ENCODE measurements at places on chromosomes 3 and 15. TPM values are rescaled to one million over a fixed set of nuclear protein-coding genes. Genes with fewer than 3 reads are reported as not detected.

The A4GNT gene
- 1.00 TPM for polyA plus RNA-seq

The RTP1 gene
- polyA plus RNA-seq: not detected

The PCOLCE2 gene
- polyA plus RNA-seq: 6.5 TPM

The TRIM42 gene
- not detected for polyA plus RNA-seq

The GLDN gene
- polyA plus RNA-seq: 0.29 TPM

The FBXL22 gene
- polyA plus RNA-seq: 1.4 TPM

The CP gene
- polyA plus RNA-seq: 0.45 TPM

The MUC20 gene
- polyA plus RNA-seq: 16.3 TPM

The PLSCR2 gene
- 1.6 TPM for polyA plus RNA-seq

DNA sequence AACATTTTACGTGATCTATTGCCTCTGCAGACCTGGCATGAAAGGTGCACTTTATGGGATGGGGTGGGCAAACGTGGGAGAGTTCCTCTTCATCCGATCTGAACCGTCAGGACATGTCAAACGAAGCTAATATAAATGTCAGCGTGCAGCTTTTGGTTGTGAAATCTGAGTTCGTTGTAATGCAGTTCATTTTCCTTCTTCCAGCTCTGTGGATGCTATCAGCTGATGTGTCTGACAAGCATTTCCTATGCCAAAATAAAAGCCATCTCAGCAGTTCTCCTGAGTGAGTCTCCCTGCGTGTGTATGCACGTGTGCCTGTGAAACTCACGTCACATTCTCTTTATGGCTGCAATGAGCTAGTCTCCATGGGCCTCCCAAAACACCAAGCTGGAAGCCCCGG is 512.3 kb downstream of the MCTP2 start:
- DNase-seq: no peak

DNA sequence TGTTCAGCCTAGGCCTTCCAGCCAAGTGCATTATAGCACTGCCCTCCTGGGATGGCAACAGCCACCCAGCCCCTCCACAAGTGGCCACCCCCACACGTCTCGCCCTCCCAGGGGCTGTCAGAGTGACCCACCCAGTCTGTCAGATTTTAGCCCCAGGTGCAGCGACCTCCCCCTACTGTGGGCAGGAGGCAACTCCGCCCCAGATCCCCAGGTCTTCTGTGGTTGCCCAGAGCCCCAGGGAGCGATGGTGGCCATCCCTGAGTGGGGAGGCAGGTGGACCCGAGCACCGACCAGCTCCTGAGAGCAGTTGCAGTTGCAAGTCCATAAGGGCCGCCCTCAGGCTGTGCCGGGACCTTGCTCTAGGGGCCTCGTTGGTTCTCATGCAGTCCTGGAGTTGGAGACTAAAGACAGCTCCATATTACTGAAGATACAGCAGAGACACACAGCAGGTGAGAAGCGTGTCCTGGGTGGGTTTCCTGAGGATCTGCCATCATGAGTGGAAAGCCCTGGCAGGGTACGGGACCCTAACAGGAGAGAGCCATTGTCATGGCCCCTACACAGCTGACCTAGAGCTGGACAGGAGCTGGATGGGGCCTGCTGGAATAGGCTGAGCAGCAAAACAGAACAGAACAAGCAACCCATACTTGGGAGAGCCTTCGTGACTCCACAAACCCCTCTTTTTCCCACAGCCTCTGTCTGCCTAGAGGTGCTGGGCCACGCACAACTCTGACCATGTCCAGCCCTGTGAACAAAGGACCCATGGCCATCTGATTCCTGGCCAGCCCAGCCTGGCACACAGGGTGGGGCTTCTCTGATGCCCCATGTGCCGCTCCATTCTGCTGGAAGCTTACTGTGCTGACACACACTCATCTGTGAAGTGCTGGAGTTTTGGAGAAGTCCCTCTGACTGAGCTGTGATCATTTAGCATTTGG is 110.3 kb upstream of the ALDH1A3 start:
- DNase-seq: no peak

DNA sequence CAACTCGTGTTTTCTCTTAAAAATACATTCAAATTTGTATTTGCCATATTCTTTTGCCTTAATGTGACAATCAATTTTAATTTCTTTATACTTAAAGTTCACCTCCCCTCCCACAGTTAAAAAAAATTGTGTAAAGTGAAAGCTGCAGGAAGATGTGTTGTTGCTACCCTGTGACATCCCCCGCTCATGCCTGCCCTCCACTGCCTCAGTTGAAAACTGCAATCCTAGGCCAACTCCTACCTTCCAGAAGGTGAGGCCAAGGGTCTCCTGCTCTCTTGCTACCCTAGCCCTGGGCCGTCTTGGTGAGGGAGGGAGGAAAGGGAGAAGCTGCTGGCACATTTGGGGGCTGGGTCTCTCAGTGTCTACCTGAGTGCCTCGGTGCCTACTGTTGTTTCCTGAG is 57.0 kb upstream of the CMTM7 start:
- no peak for DNase-seq

DNA sequence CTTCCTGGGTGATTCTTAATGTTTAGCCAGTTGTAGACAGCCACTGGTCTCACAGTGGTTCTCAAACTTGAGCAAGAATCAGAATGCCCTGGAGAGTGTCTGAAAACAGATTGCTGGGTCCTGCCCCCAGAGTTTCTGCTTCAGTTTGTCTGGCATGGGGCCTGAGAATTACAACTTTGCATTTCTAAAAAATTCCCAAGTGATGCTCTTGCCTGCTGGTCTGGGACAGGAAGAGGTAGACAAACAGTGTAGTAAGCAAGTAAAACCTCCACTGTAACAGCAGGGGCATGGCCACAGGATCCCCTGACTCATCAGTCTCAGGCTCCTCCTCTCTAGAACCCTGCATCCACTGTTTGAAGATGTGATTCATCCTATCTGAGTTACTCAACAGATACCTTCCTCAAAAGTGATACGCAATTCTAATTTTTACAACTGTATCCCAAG is 36.5 kb downstream of the DZIP1L start:
- DNase-seq: no peak

DNA sequence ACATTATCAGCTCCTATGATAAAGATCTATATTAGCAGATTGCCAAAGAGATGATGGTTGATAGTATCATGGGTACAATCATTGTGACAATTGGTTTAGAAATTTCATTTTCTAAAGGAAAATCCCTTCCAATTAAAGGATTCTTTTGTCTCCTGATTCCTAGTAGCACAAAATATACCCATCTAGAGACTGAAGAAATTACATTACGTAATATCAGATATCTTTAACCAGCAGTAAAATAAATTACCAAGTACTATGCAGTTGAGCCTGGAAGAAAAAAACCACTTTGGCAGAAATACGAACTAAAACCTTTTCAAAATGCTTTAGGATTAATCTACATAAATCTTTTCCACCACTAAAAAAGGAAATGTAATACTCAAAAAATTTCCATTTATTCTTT is 35.6 kb upstream of the SHC4 start:
- DNase-seq: no peak

- no peak for DNase-seq
Observed at GRCh38 chr15:98773616-98774015, 125.3 kb downstream of the IGF1R start.

GRCh38 chr3:46905661-46906451 is 28.3 kb downstream of the PTH1R start:
- no peak for DNase-seq

DNA sequence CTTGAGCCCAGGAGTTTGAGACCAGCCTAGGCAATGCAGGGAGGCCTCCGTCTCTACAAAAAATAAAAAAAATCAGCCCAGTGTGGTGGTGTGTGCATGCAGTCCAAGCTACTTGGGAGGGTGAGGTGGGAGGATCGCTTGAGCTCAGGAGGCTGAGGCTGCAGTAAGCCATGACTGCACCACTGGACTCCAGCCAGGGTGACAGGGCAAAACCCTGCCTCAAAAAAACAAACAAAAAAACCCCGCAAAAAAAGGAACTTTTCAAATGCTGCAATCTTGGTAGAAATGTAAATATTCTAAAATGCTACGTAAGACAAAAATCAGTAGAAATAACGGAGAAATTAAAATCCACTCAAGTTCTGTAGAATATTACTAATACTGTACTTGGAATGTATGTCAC is 108.1 kb upstream of the MELTF start:
- no peak for DNase-seq

GRCh38 chr3:140384028-140384771 is 293.7 kb upstream of the TRIM42 start:
- no peak for DNase-seq
